ENCODE measurements at places on chromosomes 4 and X.

GRCh38 chrX:139842326-139843185 lies 90.3 kb downstream of the ATP11C start:
- no peak for DNase-seq

DNA sequence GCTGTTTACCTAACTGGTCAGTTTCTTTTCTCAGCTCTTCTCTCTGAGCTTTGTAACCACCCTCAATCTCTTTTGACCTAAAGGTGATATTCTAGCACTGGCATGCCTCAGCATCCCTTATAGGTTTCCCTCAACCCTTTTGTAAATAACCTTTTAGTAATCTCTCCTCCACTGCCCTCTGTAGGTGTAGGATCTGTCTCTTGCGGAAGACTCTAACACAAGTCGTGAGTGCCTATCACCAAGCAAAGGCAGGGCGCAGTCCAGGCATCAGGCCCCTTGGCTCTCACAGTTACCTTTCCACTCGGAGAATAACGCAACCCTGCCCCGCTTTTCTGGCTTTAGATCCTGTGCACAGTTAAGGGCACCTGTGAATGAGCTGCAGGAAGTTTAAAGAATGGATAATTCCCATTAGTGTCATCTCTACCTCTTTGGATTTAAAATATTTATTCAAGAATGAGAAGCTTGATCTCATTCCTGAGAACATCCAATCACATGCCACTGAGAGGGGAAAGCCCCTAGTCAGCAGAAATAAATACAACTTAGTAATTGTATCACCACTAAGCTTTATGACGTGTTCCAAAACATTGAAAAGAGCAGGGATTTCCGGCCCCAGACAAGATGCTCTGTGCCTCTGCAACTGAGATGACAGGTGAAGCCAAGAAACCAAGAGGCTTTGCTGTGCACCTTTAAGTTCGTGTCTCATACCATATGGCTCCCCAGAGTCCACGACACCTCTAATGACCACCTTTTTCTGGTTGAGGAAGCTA lies 58.8 kb downstream of the SPINK2 start:
- peak; percentile 35 for DNase-seq

- DNase-seq, result no peak
Measured at GRCh38 chrX:147498796-147499195, 412.9 kb upstream of the FMR1 start.

GRCh38 chr4:147689067-147689466 lies 5.1 kb upstream of the PRMT9 start:
- no peak for DNase-seq

GRCh38 chr4:8850074-8850829 lies 21.4 kb downstream of the HMX1 start:
- DNase-seq, result no peak
